ENCODE measurements at places on chromosomes 6 and 20.

GRCh38 chr6:14849185-14849584 lies 396.7 kb upstream of the JARID2 start:
- DNase-seq = no peak

GRCh38 chr6:79173378-79173777 lies 61.1 kb downstream of the HMGN3 start:
- no peak for DNase-seq

GRCh38 chr6:2865694-2866151 lies 24.1 kb upstream of the SERPINB1 start:
- DNase-seq = no peak

DNA sequence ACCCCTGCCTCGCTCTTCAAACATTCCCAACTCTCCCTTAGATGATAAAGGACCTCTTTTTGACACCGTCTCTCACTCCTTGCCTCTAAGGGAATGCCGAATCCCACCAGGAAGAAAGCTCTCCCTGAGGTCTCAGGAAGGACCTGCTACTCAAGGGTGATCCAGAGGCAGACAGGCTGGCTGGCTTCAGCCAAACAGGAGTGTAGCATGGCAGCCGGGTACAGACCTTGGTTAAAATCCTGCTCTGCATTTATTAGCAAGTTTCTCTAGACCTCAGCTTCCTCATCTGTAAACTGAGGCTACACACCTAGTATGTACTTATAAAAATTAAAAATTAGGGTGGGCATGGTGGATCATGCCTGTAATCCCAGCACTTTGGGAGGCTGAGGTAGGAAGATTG lies 17.2 kb downstream of the MAP1LC3A start:
- DNase-seq = no peak

DNA sequence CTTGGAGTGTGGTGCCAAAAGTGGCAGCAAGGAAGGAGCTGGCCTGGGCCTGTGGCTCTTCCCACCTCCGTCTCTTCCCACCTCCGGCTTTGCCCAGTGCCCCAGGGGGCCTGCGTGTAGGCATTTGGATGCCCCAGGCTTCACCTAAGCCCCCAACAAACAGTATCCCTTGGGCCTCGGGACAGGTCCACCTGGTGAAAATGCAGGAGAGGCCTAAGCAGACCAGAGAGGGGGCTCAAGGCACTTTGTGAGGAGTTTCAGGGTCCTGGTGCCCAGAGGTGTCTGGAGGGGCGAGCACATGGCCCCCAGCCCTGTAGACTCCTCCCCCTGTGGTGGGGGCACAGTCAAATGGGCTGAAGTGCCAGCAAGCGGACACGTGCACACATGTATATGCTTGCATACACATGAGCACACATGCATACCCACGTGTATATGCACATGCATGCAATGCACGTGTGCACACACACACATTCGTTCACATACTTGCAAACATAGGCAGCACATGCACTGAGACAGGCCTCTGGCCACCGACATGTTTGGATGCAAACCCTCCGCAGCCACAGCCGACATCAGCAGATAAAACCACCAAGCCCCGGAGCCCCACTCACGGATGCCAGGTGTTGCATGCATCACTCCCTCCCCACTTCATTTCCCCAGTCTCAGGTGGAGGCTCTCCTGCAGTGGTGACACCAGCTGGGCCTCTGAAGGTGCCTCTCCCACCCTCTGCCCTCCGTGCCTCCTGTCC lies 124.5 kb downstream of the TAF4 start:
- DNase-seq = no peak

DNA sequence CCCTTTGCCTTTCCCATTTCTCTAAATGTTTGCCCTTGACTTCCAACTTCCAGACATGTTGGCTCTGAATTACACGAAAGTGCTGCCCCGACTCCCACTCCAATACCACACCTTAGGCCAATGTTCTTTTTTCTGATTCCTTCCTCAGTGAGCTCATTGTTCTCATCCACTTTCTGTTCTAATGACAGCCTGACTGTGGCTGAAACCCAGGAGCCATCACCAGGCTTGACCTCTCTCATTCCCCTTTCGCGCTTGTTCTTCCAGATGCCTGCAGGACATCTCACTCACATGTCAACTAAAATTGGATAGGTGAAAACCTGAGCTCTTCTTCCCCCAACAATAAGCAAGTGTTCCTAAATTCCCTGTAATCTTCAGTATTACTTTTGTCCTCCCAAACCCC lies 40.4 kb downstream of the PTPRK start:
- DNase-seq = no peak

- DNase-seq = no peak
Measured at GRCh38 chr6:17932330-17932852, 55.0 kb downstream of the KIF13A start.

GRCh38 chr20:17771206-17772004 lies 71.6 kb downstream of the BANF2 start:
- DNase-seq = no peak

DNA sequence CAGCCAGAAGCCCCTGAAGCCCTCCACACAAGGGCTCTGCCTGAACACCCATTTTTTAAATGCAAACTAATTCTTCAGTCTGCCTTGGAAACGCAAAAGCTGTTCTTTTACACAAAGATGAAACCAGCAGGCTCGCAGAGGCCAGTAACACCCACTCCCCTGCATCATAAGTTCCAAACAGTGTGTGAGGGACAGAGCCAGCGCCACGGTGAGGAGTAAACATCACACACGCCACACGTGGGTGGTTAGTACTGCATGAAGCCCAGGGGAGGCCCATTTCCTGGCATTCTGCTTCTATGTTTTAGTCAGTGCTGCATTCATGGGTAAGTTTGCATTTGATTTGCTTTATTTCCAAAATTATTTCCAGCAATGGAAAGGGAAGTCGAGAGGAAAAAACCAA lies 217.7 kb upstream of the RIN2 start:
- no peak for DNase-seq

- no peak for DNase-seq
Measured at GRCh38 chr6:119466226-119466625, 116.7 kb upstream of the MAN1A1 start.

All from CD4-positive, alpha-beta T cell treated with Interleukin-6 at 100 ng/mL for 8 hours (primary cell).